ENCODE measurements at places on chromosomes 6 and 20.

- DNase-seq: no peak
Measured at GRCh38 chr20:6095409-6095808, 27.4 kb downstream of the FERMT1 start.

DNA sequence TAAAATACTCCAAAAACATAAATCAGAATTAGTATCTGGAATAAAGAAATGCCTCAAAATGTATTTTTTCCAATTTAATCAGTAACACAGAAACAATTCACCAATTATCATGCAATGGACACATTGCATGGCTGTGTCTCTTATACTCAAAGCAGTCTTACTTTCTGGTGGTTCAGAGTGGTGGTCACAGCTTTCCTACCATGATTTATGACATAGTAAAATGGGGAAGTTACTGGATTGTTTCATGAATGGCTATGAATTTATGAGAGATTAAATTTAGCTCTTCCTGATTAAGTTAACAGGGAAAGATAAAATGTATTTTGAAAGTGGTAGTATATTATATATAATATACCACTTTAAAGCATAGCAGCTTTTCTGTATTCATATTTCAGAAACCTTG is 331.5 kb upstream of the MAP3K7 start:
- DNase-seq: no peak

GRCh38 chr20:22063753-22064152 is 358.3 kb downstream of the PAX1 start:
- DNase-seq: no peak

DNA sequence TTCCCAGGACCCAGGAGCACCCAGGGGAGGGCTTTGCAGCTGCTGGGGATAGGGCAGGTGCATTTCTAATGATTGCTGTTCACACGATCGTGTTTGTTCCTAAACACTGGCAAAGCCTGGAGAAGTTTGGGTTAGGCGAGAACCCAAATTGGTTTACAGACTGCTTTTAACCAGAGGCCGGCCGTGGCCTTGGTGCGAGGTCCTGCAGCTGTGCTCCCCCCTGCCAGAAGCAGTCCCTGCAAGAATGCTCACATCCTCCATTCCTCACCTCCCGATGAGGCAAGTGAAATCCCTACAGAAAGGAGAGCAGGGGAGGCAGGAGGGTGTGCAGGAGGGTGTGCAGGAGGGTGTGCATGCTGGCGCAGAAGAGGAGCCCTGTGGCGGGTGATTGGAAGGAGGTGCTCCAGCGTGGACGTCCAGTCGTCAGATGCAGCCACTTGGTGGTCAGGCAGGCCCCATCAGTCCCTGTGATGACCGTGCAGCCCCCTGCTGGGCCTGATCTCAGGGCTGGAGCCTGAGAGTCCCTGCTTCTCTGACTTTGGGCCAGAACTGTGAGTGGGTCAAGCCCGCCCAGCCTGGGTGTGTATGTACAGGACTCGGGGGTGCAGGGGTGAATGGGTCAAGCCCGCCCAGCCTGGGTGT is 55.7 kb upstream of the FRMD1 start:
- DNase-seq: no peak

GRCh38 chr20:41003143-41003935 is 25.3 kb upstream of the TOP1 start:
- DNase-seq: peak; percentile 59

DNA sequence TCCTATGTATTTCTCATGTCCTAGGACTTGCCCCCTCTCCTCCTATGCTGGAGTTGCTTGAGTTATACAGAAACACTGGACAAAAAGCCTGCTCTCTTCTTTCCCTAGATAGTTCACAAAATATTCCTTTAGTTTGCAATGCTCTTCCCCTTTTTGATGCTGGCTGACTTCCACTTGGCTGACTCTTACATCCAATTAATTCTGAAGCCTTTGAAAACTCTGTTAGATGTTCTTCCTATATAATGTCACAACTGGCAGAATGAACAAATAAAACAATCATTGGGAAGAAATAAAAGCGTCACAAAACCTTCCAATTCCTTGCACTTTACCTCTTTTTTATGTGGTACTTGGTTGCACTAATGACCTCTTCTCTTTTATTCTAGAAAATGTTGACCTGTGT is 253.8 kb upstream of the CITED2 start:
- no peak for DNase-seq

- no peak for DNase-seq
Measured at GRCh38 chr6:120908767-120909166, 425.5 kb downstream of the TBC1D32 start.

GRCh38 chr6:14412026-14412425 is 294.5 kb downstream of the CD83 start:
- no peak for DNase-seq

DNA sequence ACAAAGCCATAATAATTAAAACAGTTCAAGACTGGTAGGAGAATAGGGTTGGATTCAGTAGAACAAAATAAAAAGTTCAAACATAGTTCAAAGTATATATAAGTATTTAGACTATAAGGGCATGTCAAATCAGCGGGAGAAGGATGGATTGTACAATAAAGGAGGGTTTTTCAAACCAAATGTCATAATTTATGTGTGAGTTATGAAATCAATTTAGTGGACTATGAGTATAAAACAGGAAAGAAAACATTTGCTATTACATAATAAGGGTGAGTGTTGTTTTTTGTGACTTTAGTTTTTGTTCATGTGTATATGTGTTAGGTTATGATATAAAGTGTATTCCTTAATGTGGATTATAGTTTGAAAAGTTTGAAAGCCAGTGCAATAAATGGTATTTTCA is 10.6 kb downstream of the ORC3 start:
- no peak for DNase-seq

DNA sequence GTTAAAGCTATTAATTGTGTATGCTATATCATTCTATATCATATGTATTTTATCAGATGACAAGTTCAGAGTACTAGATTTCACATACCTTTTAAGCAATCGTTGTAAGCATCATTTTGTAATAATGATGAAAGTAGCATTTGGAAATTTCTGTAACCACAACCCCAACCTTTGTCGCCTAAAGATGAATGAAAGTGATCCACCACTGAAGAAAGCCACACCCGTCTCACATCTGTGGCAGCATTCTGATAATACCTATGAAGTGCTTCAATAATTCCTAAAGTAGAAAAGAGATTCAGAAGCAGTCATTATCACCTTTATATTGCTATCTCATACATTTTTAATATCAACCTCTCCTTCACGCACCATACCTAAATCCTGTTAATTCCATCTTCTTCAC is 16.6 kb downstream of the ZUP1 start:
- DNase-seq: no peak

GRCh38 chr6:2641044-2641725 is 109.5 kb downstream of the MYLK4 start:
- DNase-seq: no peak

DNA sequence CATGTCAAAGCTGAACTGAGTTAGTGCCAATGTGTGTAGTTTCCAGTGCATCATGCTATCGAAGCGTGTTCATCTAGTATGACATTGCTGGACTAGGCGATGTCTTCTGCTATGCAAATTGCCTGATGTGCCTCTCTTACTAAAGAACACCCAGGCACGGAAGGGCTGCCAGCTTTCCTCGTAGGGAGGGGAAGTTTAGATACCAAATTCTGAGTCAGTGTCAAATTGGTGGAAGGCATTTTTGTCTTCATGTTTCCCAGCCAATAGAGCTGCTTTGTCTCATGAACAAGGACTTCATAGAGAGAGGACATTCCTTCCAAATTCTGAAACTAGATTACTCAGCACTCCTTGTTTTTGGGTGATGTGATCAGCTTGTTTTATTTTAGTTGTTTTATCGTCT is 320.1 kb downstream of the BTBD3 start:
- no peak for DNase-seq

DNA sequence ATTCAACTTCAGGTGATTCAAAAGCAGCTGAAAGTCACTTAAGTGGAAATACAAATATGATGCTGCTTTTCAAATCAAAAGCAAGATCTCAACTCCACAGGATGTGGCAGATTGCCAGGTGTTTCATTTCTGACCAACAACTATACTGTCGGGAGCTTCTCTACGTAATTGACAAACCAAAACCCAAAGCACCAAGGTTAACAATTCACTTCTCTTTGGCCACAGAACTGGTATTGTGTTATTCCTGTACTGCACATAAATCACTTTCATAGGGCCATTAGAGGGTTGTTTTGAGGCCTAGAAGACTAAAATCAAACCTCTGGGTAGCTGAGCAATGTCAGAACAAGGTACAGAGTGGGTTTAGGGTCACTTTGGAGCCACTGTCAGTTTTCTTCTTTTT is 169.7 kb downstream of the HAO1 start:
- no peak for DNase-seq

GRCh38 chr6:31214516-31214915 is 44.0 kb upstream of the POU5F1 start:
- DNase-seq: no peak

- no peak for DNase-seq
Measured at GRCh38 chr6:166786704-166787293, 159.7 kb upstream of the RPS6KA2 start.

DNA sequence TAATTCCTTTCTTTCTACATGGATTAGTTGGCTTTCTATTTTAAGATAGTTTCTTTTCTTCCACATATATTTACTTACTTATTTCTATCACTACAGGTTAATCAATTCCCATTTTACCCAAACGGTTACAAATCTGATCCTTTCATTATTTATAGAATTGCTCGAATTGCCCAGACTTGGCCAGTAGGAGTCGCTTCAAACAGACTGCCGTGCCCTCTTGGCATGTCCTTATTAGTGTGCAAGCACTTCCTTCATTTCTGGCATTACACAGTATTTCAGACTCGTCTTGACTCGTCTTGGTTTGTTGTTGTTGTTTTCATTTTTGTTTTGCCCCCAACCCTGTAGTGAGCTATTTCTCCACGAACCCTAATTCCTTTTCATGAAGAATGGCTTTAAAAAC is 74.6 kb downstream of the SAMD3 start:
- DNase-seq: no peak

- DNase-seq: no peak
Measured at GRCh38 chr6:167892835-167893815, 66.4 kb downstream of the AFDN start.

GRCh38 chr6:43325876-43326275 is 17.2 kb upstream of the CRIP3 start:
- DNase-seq: no peak

GRCh38 chr20:49372095-49372734 is 94.4 kb upstream of the ZNFX1 start:
- DNase-seq: no peak

DNA sequence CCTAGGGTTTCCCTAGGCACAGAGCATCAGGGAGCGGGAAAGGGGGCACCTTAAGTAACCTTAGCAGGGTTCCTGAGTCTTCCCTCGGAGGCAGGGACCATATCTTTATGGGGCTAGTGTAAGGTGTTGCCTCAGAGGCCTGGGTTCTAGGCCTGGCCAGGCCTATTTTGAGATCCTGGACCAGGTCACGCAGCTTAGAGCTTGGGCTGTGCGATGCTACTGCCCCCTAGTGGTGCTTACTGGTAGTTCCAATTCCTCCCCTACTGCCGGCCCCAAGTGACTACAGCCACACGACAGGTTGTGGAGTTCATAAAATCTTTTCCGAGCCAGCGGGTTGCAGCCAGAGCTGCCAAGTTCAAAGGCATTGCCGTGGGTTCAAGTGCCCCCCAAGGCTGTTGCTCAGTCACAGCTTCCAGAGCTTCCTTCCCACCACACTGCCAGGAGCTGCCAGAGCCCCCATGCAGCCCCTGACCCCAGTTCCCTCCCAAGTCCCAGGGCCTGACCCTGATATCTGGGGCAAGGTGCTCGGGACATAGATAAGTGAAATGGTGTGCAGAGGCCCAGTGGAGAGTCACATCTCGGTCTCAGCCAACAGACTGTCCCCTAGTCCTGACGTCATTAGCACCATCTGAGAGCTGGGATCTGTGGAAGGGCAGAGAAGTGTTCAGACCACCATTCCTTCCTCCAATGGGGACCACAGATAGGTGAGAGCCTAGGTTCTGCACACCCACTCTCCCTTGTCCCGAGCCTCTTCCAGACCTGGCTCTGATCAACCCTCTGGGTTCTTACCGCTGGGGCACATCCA is 3.3 kb downstream of the LRRC73 start:
- DNase-seq: peak; percentile 54

GRCh38 chr6:16901782-16902181 is 140.5 kb upstream of the ATXN1 start:
- DNase-seq: no peak

DNA sequence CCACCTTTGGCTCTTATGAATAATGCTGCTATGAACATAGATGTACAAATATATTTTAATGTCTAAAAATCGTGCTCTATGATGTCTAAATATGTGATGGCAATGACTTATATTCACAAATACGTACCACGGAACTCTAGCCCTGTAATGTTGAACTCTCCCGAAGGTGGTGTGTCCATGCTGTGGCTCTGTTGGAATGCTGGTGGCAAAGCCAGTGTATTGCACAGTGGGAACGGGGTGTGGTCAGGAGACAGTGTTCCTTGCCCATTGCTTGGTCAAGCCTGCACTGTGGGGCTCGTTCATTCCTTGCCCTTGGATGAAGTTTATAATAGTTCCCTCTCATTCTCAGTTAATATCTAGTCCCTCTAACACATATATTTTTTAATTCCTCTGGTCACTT is 109.6 kb downstream of the MTHFD1L start:
- no peak for DNase-seq
